Right ventricle myocardium superior (tissue), 1 donor: ENCODE measurements at places on chromosomes 2 and 18. TPM values are rescaled to one million over a fixed set of nuclear protein-coding genes. Genes with fewer than 3 reads are reported as not detected.

DNA sequence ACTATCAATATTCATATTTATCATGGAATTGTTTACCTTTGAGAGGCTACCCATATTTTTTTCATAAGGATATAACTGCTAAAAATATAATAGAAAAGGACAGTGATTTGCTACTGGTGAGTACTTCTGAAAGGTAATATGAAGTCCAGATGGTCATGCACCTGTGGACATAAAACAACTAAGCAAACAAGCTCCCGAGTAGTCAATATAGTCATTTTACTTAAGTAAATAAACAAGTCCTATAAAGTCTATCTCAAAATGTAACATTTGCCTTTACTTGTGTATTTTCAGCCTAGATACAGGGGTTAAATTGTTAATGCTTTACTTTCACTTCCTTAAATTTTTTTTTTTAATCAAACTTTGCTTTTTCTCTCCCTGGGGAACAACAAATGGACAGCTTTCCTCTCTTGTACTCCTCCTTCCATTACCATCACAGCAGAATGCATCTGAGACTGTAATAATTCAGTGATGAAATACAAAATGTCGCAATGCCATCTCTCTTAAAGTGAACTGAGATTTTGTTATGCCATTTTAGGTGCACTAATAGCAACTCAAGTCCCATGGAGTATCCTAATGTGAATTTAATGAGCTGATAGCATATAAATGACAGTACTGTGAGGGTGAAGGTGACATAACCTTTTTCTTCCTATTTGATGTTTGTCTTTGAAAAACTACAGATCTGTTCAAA, 1325.4 kb upstream of the ZEB2 start:
- no peak for DNase-seq

DNA sequence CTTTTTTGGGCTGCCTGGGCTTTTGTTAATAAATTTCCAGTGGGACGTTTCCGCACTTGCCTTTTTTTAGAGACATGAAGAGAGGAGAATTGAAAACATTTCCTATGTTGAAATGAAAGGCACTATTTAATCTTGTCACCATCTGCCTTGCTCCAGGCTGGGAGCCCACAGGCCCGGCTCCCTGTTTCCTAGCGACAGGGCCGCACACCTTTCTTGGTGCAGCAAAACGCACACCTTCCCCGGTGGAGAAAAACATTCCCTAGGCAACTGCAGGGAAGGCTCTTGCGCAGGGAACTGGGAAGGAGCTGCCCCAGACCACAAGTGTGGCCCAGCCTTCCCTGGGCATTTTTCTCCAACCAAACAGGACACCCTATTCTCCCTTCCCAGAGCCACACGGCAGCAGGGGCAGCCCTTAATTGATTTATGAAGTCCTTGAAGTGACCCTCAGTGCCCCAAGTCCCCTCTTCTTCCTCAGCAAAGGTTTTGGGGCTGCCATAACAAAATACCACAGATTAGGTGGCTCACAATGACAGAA, 132.9 kb upstream of the MSH6 start:
- DNase-seq: no peak

DNA sequence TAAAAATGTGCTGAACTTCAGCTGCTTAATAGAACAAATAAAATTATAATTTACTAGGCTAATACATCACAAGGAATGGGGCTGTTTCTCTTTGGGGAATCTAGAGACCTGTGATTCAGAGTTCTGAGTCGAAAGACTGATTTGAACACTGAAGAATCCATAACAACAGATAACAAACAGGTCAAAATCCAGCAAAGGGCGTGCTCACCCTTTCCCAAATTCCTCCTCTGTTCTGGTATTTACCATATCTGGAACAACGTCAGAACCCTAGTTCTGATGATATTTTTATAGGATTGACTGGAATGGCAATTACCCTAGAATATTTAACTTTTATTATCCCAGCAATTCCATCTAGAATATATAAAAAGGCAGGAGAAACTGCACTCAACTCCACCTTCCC, 66.0 kb upstream of the ITGA6 start:
- no peak for DNase-seq

GRCh38 chr2:241136191-241136590, 13.1 kb downstream of the PASK start:
- no peak for DNase-seq

DNA sequence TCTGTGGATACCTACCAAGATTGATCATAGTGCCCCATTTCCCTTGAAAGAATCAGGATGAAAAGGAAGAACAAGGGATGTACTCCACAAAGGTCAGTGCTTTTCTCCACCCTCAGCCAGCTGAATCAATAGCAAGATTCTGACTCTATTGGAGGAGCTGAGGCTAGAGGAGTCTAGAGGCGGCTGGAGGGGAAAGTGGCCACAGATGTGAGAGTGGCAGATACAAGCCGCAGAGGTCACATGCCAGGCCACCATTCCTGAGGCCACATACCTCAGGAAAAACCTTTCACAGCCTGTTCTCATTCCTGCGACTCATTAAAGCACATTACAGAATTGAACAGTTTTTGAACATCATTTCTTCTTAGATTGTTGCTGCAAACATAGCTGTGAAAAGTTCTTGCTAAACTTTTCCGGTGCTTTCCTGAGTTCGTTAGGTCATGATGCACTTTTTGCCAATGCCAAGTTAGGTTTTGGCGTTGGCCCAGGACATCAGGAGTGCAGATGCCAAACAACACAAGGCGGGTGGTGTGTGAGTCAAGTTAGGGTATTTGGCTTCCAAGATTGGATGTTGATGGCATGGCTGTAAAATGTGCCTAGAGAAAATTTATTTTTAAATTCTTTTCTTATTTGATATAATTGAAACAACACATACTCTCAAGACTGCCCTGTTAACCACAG, 160.7 kb upstream of the SP5 start:
- peak; percentile 43 for DNase-seq

- no peak for DNase-seq
Observed at GRCh38 chr2:158738363-158738762, 56.8 kb upstream of the DAPL1 start.

DNA sequence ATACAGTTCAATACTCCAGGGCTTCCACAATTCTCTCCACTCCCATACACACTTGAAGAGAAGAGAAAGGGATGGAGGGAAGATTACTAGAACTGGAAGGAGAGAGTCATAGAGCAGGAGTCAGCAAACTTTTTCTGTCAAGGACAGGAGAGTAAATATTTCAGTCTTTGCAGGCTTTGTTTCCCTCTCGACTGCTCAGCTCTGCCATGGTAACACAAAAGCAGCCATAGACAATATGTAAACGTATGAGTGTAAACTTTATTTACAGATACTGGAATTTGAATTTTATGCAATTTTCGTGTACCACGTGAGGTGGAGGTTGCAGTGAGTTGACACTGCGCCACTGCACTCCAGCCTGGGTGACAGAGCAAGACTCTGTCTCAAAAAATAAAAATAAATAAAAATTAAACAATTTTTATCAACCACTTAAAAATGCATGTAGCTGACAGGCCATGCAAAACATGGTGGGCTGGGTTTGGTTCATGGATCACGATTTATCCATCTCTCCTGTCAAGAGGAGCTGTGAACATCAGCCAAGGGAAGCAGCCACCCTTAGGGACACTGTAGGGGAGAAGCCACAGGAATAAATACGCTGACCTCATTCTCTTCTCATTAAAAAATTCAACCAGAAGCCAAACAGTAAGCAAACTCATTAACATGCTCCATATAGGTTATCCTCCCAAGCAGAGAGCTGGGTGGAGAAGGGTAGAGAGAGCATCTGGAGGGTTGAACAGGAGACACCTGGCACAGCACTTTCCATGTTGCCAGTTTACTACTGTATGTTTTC, 266.4 kb upstream of the FN1 start:
- no peak for DNase-seq

DNA sequence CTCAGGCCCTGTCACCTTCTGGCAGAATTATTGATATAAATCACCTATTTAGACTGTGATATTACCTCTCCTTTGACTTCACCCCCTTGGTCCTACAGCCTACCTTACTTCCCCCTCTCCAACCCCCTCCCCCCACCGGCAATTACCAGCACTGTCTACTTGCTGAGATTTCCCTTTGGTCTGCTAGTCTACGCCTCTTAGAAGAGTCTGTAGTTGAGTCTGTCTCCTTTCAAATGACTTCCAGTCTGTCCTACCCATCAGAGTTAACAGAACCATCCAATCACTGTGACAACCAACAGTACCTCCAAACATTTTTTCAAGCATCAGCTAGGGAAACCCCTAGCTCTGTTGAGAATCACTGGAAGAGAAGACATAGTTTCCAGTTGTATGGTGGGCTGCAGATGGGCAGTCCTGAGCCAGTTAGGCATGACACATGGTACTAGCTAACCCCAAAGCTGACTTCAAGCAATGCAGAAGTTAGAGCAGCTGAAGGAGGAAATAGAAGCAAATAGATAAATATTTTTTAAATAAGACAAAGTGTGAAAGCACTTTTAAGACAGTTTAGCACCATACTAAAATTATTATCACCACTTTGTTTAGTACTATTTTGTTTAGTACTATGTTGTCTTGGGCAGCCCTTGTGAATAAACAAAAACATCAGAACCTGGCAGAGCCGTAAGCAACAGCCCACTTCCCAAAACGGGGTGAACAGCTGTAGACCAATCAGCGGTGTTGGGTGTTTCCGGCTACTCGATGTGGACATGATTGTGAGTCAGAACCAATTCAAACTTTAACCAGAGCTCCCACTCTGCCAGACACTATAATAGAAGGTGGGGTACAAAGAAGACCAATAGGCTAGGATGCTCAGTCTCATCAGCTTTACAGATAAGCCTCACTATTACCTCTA, 2.7 kb upstream of the ASNSD1 start:
- DNase-seq: no peak

GRCh38 chr2:225526760-225527390, 127.4 kb downstream of the NYAP2 start:
- DNase-seq: no peak

- DNase-seq: no peak
Observed at GRCh38 chr2:64296695-64297346, 152.6 kb upstream of the PELI1 start.

DNA sequence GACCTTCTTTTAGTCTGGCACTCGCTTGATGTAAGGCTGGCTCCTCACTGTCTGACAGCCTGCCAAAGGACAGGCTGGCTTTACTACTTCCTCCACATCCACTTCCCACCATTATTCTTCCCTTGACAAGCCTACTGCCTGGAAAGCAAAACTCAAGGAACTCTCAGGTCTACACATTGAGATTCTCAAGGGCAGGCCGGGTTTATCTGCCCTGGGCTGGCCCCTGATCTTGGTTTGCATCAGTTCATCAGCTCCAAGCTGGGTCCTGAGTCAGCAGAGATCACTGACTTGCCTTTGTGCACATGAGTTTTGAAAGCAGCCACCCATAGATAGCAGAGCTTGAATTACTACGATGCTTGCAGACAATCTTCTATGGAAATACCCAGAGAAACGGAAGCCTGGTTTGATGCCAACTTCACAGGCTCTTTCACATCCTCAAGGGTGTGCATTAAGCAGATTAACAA, 53.9 kb downstream of the KCTD18 start:
- DNase-seq: no peak

- DNase-seq: peak; percentile 47
Observed at GRCh38 chr2:127653421-127654083, 7.6 kb downstream of the GPR17 start.

DNA sequence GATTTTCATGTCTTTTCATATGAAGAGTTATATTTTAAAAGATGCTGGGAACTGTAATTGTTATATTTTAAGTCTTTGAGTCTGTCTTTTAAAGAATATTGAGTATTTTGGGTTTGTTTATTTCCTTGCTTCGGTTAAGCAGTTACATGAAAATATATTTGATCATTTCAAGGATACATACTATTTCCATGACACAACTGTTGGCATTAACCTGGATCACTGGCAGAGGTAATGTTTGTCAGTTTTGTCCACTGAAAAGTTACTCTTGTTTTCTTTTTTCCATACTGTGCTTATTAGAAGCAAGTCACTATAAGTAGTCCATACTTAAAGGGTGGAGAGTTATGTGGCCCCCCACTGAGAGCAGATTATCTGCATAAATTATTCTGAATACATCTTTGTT, 1142.0 kb upstream of the TMEFF2 start:
- no peak for DNase-seq

DNA sequence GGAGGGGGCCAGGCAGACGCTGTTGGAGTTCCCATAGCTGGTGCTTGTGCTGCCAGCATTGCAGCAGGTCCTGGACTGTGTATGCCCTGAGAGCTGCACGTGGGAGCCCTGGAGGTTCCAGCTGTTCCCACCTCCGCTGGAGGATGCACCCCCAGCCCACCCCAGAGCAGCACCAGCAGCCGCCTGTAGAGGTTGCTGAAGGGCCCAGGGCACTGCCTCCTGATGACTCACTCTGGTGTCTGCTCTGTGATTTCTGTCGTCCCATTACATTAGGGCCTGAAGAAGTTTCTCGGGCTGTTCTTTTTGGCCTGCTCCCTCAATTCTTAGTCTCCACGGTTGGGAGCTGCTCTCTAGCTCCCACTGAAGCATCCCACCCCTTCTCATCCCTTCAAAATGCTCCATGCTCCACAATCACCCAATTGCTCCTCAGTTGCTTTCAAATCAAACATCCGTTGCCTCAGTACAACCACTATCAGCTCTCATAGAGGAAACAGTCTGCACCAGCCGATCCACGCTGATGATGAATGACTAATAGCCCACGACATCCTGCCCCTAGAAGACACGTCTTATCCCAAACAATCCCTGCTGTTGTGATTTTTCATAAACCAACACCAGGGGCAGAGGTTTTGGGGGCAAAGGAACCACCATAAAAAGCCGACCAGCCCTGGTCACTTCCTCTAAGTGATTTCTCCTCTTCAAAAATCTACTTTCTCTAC, 65.2 kb upstream of the RNF152 start:
- no peak for DNase-seq

- no peak for DNase-seq
Observed at GRCh38 chr2:170512266-170512665, 202.9 kb upstream of the SP5 start.

DNA sequence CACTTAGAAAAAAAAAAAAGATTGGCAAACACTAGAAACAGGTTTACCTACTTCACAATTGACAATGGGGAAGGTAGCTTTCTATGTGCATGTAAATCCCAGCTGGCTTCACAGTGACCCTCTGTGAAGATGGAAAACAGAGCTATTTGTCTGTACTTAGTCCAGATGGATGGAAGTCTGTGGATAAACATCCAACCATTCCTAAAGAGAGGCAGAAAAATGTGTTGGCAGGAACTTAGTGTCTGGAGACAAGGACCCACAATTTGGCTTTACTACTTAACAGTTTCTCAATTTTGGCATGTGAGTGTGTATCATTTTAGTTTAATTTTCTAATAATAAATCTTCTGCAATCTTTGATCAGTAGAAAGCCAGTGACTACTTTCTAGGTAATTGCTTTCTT, 154.4 kb downstream of the RAD51AP2 start:
- no peak for DNase-seq

CRYGC gene
- total RNA-seq: not detected

SEPTIN10 gene
- total RNA-seq: 49.3 TPM

PLCD4 gene
- 0.62 TPM for total RNA-seq

NBAS gene
- total RNA-seq: 60.7 TPM

SPATA3 gene
- not detected for total RNA-seq

ALLC gene
- not detected for total RNA-seq

VIT gene
- 19.4 TPM for total RNA-seq

RGPD8 gene
- 5.2 TPM for total RNA-seq

CDKL4 gene
- total RNA-seq: not detected
